Lower leg skin (tissue), 4 donors: ENCODE measurements at places on chromosomes 6 and 20. TPM values are rescaled to one million over a fixed set of nuclear protein-coding genes. Genes with fewer than 3 reads are reported as not detected.

GRCh38 chr6:33578588-33579011, 1.5 kb downstream of the BAK1 start:
- DNase-seq: no peak

GRCh38 chr6:11486486-11486885, 51.1 kb upstream of the TMEM170B start:
- no peak for DNase-seq

DNA sequence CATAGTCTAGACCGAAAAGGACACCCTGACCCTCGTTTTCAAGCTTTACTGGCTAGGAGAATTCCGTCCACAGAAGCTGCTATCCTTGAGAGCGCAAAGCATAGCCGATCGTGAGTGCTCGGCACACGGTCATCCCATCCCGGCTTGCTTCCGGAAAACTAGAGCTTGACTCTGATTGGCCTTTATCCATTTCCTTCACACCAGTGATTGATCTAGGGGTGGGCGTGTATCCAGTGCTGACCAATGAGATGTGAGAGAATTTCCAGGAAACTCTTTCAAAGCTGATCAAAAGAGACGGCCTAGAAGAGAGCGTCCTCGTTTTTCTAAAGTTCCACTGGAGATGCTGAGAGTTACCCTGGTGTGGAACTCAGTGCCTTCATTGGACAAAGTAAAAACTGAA, 41.0 kb upstream of the NFATC2 start:
- no peak for DNase-seq

GRCh38 chr20:9146649-9147048, 77.8 kb downstream of the PLCB4 start:
- no peak for DNase-seq

DNA sequence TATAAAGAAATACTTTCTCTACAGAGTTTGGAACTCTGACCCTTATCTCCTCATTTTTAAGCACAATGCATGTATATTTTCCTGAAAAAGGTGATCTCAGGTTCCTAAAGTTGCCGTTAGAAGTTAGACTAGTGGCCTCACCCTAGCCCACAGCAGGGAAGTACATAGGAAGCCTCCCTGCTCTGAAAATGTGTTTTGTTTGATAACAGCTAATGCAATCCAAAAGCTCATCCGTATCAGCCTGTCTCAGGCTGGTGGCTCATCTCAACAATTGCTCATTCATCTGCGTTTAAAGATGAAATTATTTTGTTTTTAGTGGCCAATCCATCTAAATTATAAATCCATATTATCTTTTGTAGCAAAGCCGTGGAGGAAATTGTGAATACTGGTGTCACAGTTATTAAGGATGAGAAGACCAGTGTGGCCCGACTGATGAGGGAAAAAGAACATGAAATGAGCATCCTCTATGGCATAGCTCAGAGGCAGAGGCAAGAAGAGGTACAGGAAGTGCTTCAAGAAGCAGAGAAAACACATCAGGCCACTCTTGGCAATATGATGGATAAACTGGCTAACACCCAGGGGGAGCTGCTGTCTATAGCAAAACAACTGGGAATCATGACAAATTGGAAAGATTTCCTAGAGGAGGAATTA, 20.1 kb downstream of the C6orf163 start:
- DNase-seq: no peak

DNA sequence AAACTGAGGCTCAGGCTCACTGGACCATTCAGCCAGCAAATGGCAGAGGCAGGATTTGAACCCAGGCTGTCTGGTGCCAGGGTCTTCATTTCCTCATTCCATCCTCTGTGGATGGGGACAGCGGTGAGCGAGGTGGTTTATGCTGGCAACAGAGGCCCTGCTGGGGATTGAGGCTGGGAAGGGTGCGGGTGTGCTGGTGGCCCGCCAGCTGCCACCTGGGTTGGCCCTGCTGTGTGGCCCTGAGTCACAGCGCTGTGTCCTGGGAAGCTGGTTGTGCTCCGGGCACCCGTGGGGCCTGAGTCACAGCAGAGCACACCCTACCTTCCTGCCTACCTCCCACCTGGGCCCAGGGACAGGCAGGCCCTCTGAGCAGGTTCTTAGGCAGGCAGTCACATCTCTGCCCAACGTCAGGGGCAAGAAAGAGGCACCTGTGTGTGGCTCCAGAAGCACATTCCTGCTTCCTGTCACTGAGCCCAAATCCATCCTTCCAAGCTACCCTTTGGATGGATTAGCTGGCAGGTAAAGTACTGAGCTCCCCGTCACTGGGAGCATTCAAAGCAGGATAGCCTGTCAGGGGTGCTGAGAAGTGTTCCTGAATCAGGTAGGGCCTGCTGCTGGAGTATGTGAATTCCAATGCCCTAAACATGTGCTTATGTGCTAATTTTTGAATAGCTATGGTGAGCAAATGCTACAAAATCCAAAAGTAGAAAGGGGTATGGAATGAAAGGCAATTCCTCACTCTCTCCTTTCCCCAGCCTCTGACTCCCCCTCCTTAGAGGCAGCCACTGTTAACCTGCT, 53.9 kb downstream of the CEBPB start:
- no peak for DNase-seq

DNA sequence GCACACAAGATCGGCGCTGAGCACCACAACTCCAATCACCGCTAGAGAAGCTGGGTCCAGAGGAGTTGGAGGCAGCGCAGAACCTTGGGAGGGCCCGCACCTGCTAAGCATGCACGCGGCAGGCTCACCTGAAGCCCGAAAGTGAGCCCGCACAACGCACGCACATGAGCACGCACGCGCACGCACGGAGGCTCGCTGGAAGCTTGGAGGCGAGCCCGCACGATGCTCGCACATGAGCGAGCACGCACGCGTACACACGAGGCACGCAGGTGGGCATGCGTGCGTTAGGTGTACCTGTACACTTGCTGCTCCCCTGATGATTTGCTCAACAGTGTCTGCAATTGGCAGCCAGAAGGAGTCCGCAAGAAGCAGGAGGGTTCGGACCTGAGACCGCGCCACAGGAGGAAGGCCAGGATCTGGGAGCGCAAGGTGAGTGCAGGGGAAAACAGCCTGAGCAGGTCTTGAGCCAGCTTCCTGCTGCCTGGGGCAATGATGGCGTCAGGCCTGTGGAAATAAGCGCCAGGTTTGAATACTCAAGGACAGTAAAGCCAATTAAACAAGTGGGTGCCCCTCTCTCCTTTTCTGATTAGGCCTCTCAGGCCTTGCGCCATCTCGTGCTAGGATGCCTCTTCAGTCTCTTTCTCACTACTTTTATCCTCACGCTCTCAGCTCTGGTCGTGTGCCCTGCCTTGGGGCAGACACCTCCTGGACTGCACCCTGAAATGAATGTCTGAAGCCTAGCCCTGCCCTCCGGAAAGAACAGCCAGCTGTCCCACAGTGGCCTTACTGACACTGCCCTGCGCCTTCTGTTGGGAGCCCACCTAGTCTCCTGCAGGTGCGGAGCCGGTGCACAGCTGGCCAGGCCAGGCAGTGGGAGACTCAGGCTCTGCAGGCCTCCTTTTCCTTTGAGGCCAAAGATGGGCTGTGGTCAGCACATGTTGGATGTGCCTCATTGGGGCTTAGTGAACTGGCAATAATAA, 340.4 kb downstream of the CDC5L start:
- DNase-seq: no peak

DNA sequence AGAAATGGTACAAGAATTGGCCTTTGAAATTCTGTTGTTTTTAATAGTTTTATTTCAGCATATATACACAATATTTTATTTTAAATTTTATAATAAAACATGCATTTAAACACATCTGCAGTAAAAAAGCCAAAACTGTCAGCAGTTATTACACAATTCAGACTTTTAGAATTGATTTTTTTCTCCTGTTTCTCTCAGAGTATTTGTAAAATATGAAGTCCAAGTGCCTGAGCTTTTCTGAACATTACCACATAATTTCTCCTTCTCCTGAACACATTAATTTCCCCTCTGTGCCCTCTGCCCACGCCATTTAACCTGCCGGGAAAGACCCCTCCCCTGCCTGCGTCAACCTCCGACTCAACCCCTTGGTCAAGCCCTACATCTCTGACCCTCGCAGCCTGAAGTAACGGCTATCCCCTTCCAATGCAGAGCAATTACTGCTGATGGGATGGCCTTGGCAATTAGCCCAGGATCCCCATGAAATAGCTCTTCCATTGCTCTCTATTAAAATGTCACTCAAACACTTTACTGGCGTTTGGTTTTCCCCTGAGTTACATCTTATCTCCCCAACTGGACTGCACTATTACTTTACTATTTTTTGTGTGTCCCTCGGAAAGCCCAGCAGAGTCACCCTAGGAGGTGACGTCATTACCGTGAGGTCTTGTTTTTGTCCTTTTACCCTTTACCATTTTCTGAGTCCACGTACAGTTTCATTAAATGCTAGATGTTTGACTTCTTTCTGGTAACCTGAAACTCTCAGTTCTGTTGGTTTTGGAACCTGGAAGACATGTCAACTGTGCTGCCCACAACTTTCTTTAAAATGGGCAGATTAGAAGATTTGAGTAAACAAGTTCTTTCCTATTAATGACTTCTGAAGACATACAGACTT, 146.7 kb upstream of the TAB2 start:
- DNase-seq: no peak

- DNase-seq: no peak
Observed at GRCh38 chr6:161959072-161959471, 685.2 kb upstream of the AGPAT4 start.

DNA sequence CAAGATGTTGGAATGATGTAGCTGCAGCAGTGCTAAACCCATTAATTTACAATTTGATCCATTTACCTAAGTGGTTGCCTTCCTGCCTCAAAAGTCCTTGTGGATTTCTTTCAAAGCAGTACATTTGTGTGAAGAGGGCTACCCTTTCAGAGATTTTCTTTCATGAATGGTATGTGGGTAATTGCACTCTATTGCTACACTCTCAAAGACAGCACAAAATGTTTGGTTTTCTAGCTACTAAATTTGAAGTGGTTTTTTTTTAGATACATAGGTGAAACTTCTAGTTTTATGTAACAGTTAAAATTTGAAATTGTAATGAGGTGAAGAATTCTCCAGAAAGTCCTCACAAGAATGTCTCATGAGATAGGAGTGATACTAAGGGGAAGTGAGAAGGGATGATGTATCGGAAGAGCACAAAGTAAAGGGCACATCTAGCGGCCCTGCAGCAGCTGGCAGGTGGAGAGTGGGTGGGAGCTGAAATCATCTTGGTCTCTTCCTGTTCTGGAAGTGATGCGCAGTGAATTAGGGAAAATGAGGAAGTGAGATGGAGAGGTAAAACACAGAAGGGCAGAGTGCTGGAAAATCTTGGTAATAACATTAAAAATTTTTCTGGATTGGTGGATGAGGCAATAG, 236.8 kb upstream of the MAN1A1 start:
- no peak for DNase-seq

- no peak for DNase-seq
Observed at GRCh38 chr20:25364180-25364788, 26.4 kb downstream of the ABHD12 start.

- no peak for DNase-seq
Observed at GRCh38 chr20:48283470-48284110, 498.3 kb upstream of the SULF2 start.

DNA sequence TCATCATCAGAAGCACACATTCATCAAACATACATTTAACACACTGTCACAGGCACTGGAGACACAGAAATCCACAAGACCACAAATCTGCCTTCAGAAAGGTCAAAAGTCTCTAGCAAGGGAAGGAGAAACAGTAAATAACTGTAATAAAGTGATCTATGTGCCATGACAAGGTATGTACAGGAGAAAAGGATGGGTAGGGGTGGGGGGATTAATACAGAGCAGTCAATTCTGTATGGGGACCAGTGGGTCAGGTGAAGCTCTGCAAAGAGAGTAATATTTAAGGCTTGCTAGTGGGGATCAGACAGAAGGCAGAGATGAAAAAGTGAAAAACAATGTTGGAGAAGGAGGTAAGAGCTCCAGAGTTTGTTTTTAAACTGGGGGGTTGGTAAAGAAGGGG, 32.6 kb downstream of the ELOVL5 start:
- DNase-seq: no peak

GRCh38 chr6:134233180-134233955, 84.5 kb downstream of the SGK1 start:
- no peak for DNase-seq

GRCh38 chr6:24778878-24779277, 4.1 kb downstream of the GMNN start:
- DNase-seq: no peak

GRCh38 chr6:84332139-84333034, 104.9 kb upstream of the CEP162 start:
- no peak for DNase-seq

- DNase-seq: no peak
Observed at GRCh38 chr20:61510778-61511330, 258.8 kb downstream of the CDH4 start.

DNA sequence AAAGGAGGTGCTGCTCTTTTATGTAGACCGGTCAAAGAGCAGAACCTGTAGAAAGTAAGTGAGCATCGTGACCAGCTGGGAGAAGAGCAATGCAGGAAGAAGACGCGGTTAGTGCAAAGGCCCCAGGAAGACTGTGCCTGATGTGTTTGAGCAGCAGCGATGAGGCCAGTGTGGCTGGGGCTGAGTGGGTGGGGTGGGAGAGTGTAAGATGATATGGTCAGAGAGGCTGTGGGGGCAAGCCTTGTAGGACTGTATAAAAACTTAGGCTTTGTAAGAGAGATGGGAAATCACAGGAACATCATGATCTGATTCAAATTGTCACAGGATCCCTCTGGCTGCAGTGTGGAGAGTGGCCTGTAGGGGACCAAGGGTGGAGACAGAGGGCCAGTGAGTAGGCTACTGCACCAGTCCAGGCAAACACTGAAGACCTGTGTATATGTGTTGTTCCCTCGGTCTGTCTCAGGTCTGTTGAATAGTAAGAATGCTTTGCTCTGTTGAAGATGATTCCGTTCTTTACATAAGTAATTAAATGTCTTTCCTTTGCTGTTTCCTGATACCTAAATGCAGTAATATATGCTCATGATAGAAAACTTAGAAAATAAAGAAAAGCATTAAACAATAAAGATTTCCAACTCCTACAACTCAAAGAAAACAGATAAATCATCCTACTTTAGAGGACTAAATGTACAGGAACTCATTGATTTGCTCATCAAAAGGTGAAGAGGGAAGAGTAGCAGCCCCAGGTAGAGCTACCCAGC, 23.6 kb upstream of the WFDC2 start:
- no peak for DNase-seq

- peak; percentile 25 for DNase-seq
Observed at GRCh38 chr20:19690462-19690861, 67.6 kb upstream of the RIN2 start.

DNA sequence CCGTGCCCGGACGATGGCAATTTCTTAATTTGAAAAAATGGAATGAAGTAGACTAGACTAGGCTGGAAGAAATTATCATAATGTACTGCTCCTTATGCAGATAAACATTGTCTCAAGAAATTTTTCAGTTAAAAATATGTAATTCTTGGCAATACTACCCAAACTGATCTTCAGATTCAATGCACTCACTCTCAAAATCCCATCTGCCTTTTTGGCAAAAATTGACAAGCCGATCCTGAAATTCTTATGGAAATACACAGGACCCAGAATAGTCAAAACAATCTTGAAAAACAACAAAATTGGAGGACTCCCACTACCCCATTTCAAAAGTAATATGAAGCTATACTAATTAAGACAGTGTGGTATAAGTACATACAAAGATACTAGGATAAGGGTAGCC, 19.0 kb downstream of the SLC23A2 start:
- no peak for DNase-seq

- no peak for DNase-seq
Observed at GRCh38 chr6:28738396-28738765, 185.4 kb downstream of the TRIM27 start.

GRCh38 chr6:55943329-55943728, 67.9 kb upstream of the BMP5 start:
- DNase-seq: no peak

GRCh38 chr6:158506601-158507000, 53.3 kb upstream of the TMEM181 start:
- no peak for DNase-seq

Gene CPXM1
- total RNA-seq: 1.3 TPM

Gene GPR63
- total RNA-seq: 0.80 TPM

Gene OR2H2
- total RNA-seq: not detected

Gene BEND6
- 0.42 TPM for total RNA-seq

Gene WFDC12
- 7.1 TPM for total RNA-seq
